Naive thymus-derived CD4-positive, alpha-beta T cell (primary cell): ENCODE measurements at places on chromosomes 13 and 19. TPM values are rescaled to one million over a fixed set of nuclear protein-coding genes. Genes with fewer than 3 reads are reported as not detected.

ZNF43 gene
- total RNA-seq, result 36.2 TPM

LGI4 gene
- total RNA-seq, result 0.19 and 0.59 TPM in 2 replicates

NR1H2 gene
- total RNA-seq, result 284 TPM

LYPD5 gene
- total RNA-seq, result 0.89 and 1.1 TPM in 2 replicates

- no peaks in the 10 kb centered on the region for H3K27me3 ChIP-seq
- H3K4me3 ChIP-seq, result no peak overlapping the region
- no peak for DNase-seq
- no peak overlapping the region for H3K27ac ChIP-seq
- no peaks in the 10 kb centered on the region for H3K4me1 ChIP-seq
These were observed 36.0 kb downstream of the PBX4 start for GRCh38 chr19:19582471-19582870.

DNA sequence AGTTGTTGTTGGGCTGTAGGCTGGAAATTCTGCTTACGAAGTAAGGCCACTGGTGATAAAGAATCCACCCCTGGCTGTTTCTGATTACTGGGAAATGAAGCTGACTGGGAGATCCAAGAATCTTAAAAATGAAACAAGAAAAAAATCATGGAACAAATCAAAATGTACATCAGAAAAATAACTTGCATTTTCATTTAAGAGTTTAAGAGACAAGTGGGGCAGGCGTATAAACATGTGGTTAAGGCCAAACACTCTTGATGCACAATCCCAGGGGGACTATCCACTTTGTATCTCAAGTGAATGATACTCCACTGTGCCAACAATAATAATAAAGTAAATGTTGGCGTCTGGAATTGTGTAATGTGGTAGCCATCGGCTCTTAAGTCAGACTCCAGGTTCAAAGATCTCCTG is 24.6 kb downstream of the ZMYM5 start:
- no peak overlapping the region for H3K27ac ChIP-seq
- H3K27me3 ChIP-seq, result no peaks in the 10 kb centered on the region
- no peaks in the 10 kb centered on the region for H3K4me1 ChIP-seq
- no peak overlapping the region for H3K4me3 ChIP-seq
- H3K36me3 ChIP-seq, result no peaks in the 10 kb centered on the region
- no peak for DNase-seq

GRCh38 chr13:78609464-78610205 is 6.3 kb upstream of the POU4F1 start:
- no peak overlapping the region for H3K27ac ChIP-seq
- H3K27me3 ChIP-seq, result peaks cover 19% of the 10 kb centered on the region
- H3K4me3 ChIP-seq, result peak overlapping the region; percentile 29
- DNase-seq, result no peak
- no peaks in the 10 kb centered on the region for H3K36me3 ChIP-seq

GRCh38 chr13:28574617-28575142 is 79.8 kb upstream of the FLT1 start:
- H3K27ac ChIP-seq, result no peak overlapping the region
- no peaks in the 10 kb centered on the region for H3K36me3 ChIP-seq
- H3K4me3 ChIP-seq, result no peak overlapping the region
- no peak for DNase-seq
- no peaks in the 10 kb centered on the region for H3K27me3 ChIP-seq
- no peaks in the 10 kb centered on the region for H3K4me1 ChIP-seq

DNA sequence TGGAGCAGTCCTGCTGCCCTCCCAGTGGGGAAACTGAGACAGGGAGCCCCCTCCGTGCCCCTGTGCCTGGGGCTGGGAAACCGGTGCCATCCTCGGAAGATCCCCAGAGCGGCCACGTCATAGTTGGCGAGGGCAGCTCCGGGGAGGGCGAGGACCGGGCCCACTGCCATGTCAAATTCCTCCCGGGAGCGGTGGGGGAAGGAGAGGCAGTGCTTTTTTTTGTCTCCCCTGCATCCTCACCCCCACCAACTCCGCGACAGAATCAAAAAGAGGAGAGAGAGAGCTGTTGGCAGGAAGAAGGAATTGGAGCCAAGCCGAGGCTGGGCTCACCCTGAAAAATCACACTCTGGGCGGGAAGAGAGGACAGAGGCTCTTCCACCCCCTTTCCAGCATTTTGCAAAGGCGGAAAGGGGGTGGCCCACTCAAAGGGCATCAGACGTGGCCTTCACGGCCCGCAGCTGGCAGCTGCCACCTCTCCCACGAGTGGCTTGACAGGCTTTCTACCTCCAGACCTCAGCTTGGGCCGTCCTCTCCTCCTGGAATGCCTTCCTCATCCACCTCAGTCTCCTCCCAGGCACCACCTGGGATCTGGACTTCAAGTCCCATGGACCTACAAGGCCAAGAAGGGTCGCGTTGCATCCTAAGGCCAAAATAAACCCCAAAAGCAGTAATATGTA is 19.6 kb upstream of the NFIC start:
- no peaks in the 10 kb centered on the region for H3K36me3 ChIP-seq
- H3K27ac ChIP-seq, result no peak overlapping the region
- H3K27me3 ChIP-seq, result no peaks in the 10 kb centered on the region
- H3K4me1 ChIP-seq, result no peaks in the 10 kb centered on the region

DNA sequence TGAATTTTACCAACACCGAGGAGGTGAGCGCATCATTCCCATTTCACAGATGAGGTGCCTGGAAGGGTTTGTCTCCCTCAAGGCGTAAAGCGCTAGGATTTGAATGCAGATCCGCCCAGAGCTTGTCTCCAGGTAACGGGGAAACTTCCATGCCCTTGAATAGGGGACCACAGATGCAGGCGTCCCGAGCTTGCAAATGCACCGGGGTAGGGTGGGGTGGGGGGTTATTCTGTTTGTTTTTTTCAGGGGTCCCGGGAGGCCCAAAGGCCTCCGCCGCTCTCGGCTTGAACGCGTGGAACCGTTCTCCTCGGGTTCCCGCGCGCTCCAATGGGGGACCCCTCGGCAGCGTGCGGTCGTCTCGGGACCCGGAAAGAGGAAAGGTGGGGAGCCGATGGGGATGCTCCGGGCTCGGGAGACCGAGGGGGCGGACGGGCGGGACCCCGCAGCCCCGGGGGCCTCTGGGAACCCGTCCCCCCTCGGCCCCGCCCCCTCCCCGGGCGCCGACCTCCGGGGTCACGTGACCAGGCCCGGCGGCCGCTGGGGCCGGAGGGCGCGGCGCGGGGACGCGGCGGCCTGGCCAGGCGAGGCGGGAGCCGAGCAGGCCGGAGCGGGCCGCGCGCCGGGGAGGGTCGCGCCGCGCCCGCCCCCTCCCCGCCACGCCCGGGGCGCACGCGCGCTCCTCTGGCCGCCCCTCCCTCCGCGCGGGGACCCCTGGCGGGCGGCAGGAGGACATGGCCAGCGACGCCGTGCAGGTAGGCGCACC is at the start of gene PKN1:
PKN1 (plus strand) TSS at position 516 of the 763 bp plus-strand sequence; CDS start at position 732, 216 bp downstream.
- peak within 1 kb of the TSS; percentile 67 for H3K4me3 ChIP-seq
- no peaks in the 10 kb centered on the region for H3K36me3 ChIP-seq
- no peak for DNase-seq
- no peaks in the 10 kb centered on the region for H3K27me3 ChIP-seq
- peak within 1 kb of the TSS; percentile 88 for H3K27ac ChIP-seq
- H3K4me1 ChIP-seq, result peaks cover 24% of the 10 kb centered on the region

DNA sequence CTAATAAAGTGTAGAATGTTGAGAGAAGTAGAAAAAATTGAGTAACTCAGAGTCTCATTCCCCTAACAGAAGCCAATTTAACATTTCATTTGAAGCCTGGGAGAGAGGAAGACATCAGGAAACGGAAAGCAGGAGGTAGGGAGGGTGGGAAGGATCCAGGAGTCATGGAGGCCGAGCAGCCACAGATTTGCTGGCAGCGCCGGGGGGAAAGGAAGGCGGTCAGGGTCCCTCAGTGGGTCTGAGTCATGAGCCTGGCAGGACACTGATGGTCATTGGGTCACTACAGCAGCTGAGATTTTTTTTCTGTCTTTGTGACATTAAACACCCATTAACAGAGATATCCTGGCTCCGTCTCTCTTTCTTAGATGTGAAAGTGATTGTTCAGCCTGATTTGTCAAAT is 248.1 kb downstream of the EFNB2 start:
- H3K27me3 ChIP-seq, result no peaks in the 10 kb centered on the region
- no peaks in the 10 kb centered on the region for H3K36me3 ChIP-seq
- H3K4me1 ChIP-seq, result no peaks in the 10 kb centered on the region
- H3K27ac ChIP-seq, result no peak overlapping the region
- H3K4me3 ChIP-seq, result no peak overlapping the region
- no peak for DNase-seq

- no peak for DNase-seq
- H3K4me3 ChIP-seq, result no peak overlapping the region
- H3K27me3 ChIP-seq, result no peaks in the 10 kb centered on the region
- no peaks in the 10 kb centered on the region for H3K36me3 ChIP-seq
- no peak overlapping the region for H3K27ac ChIP-seq
- no peaks in the 10 kb centered on the region for H3K4me1 ChIP-seq
These were observed 326.0 kb downstream of the TEX29 start for GRCh38 chr13:111646456-111646855.

- no peaks in the 10 kb centered on the region for H3K36me3 ChIP-seq
- peaks cover 22% of the 10 kb centered on the region for H3K4me1 ChIP-seq
- DNase-seq, result no peak
These were observed 27.9 kb upstream of the RCBTB2 start for GRCh38 chr13:48560657-48561337.

GRCh38 chr13:61954092-61954491 is 538.4 kb upstream of the PCDH20 start:
- H3K4me1 ChIP-seq, result no peaks in the 10 kb centered on the region
- H3K27ac ChIP-seq, result no peak overlapping the region
- no peak for DNase-seq
- no peaks in the 10 kb centered on the region for H3K36me3 ChIP-seq

DNA sequence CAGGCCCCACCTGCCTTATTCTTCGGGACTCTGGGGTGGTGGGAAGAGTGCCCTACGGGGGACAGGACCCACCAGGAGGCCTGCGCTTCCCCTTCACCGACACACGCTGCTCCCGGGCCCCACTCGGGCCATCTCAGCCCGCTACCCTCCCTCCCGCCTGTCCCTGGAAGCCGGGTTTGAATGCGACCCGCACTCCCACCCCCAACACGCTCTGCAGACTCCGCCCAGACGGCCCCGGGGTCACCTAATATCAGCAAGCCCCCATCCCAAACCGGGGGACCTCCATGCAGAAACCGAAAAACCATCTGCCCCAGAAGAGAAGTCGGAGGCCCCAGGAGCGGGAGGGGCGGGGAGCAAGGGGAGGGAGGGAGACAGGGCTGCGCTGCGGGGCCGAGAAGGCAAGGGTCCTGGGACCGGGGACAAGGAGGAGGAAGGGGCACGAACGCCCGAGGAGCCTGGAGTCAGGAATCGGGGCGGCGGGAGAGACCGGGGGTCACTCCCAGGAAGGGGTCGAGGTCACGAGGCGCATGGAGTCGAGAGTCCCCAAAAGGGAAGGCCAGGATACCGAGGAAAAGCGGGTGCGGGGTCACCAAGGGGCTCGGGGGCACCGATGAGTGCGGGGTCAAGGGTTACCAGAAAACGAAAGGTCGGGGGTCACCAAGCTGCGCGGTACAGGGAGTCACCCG is 766 bp downstream of the SBNO2 start:
- H3K36me3 ChIP-seq, result no peaks in the 10 kb centered on the region
- no peak for DNase-seq
- H3K27ac ChIP-seq, result peak overlapping the region; percentile 87
- H3K4me3 ChIP-seq, result peak overlapping the region; percentile 77

GRCh38 chr13:55583953-55584593 is 1556.6 kb upstream of the PRR20A start:
- no peaks in the 10 kb centered on the region for H3K27me3 ChIP-seq
- DNase-seq, result no peak
- H3K27ac ChIP-seq, result no peak overlapping the region
- no peaks in the 10 kb centered on the region for H3K36me3 ChIP-seq

DNA sequence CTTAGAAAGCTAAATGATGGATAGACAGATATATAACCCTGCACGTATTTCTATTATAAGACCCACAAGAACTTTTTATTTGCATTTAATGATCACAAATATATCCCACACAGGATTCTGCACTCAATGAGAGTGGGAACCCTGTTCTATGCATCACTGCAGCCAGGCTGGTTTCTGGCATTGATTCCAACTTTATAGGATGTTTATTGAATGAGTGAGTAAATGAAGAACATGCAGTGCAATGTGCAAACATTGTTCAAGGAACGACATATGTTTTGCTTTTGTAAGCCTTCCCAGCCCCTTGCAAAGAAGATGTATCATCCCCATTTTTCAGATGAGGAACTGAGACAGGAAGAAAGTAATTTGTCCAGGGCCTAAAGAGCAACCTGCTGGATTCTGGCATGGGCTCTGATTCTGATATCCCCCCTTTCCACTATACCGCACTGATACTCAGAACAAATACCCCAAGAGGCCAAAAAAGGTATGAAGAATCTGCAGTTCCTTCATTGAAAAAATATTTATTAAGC is 246.3 kb downstream of the LACC1 start:
- H3K4me3 ChIP-seq, result no peak overlapping the region
- no peak overlapping the region for H3K27ac ChIP-seq
- H3K27me3 ChIP-seq, result no peaks in the 10 kb centered on the region
- no peak for DNase-seq

- peaks cover 22% of the 10 kb centered on the region for H3K4me1 ChIP-seq
- H3K36me3 ChIP-seq, result no peaks in the 10 kb centered on the region
- H3K27me3 ChIP-seq, result no peaks in the 10 kb centered on the region
- no peak overlapping the region for H3K27ac ChIP-seq
- DNase-seq, result no peak
- H3K4me3 ChIP-seq, result no peak overlapping the region
These were observed 11.4 kb downstream of the NDFIP2 start for GRCh38 chr13:79492313-79492798.
